Stimulated activated CD8-positive, alpha-beta memory T cell treated with anti-CD3 and anti-CD28 coated beads, Interleukin-2, amount 100 ng/mL, for 1 hour (primary cell): ENCODE measurements at places on chromosomes 2 and 18.

GRCh38 chr2:127857265-127857808 lies 618 bp downstream of the POLR2D start:
- no peak for DNase-seq

DNA sequence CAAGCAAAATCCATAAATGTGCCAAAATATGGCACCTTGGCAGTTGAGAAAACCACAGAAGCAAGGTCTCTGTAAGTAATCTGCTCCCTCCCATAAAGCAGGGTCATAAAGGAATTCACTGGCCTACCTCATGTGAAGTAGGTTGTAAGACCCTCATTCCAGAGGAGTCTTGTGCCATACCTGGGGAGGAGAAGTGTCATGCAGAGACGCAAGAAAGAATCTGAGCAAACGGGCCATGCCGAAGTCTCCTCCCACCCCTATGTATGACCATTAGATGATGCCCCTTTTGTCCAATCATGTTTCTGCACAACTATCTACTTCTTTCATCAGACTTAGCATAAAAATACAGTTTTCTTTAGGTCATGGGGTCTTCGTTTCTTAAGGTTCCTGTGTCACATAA lies 14.6 kb downstream of the NMUR1 start:
- DNase-seq, result no peak

- DNase-seq, result no peak
These were observed 16.7 kb downstream of the IL1F10 start for GRCh38 chr2:113084249-113085000.

- DNase-seq, result no peak
These were observed 24.9 kb upstream of the PID1 start for GRCh38 chr2:229296016-229296415.

- DNase-seq, result no peak
These were observed 113.7 kb downstream of the SPTBN1 start for GRCh38 chr2:54569745-54570301.

DNA sequence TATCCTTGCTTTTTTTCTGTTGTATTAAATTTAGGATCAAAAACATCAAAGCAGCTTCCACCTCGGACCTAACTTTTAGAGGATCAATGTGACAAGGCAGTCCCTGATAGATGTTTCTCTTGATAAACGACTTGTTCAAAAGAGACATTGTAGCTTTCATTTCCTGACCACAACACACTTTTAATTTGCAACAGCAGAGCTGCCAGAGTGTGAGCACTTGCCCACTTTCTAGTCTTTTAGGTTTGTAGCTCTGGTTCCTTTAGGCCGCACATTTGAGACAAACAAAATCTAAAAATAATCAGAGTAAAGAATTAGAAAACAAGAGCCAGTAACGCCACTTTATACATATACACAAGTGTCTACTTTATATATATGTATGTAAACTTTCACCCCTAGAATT lies 3.1 kb downstream of the FIGN start:
- no peak for DNase-seq

DNA sequence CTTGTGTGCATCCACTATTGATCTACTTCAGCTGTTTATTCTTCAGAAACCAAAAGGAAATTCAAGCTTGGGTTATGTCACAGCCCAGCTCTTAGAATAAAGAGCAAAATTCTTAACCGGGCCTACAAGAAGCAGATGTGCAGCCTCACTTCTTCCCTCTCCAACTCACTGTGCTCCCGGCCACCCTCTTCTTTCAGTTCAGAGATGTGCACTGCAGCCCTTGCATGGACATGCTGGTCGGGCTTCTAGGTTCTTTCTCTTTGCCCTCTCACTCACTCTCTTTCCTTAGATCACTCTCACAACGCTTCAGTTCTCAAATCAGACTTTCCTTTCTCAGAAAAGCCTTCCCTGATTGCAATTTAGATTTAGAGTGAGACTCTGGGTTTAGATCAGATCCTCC lies 104.1 kb downstream of the CHN1 start:
- DNase-seq, result no peak

DNA sequence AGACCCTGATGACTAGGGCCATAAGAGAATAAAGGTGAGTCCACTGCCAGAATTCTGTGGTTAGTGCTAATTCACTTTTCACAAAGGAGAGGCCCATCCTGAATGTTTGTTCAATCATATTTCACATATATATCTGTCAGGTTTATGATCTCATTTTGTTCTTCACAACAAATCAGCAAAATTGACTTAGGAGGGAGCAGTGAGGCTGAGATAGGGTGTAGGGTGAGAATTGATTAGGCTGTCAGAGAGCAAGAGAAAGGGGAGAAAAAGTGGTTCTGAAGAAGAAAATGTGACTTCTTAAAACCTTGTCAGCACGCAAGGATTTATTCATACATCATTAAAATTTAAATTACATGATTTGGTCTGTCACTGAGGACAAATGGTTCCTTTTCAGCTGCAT lies 117.7 kb downstream of the FHOD3 start:
- no peak for DNase-seq

DNA sequence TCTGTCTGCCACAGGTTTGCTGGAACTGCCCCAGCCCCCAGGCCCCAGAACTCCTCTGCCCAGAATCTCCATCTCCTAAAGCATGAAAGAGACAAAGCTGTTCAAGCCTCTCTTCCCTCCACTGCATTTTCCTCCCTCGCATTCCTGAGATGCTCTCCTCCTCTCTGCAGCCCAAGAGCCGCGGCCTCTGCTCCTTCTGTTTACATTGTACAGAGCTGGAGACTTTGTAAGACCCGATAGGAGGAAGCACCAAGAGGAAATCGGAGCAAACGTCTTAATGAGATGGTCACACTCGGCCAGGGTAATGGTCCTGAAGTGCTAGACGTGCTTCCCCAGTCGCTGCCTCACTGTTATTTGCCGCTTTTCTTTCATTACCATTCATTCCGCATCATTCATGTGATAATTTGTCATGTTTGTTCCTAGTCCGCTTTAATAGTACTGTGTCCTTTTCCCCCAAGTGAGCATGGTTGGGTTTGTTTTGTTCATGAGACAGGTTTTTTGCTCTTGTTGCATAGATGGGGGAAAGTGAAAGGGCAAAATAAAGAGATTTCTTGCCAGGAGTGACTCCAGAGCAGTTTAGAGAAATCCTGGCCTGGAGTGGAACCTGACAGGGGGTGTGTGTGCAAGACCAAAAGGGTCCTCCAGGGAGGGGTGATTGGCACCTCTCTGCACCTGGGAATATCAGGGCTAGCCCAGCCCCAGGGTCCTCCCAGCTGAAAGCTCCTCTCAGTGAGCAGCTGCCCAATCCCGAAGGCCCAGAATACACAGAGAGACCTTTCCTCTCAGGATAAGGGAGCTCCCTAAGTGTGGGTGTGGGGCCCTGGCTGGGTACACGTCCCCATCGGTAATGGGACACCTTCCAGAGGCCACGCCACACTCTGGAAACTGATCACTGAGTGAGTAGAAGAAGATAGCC lies 44.9 kb upstream of the ID2 start:
- DNase-seq, result no peak

GRCh38 chr2:101253013-101253702 lies 472 bp downstream of the CNOT11 start:
- peak; percentile 60 for DNase-seq

DNA sequence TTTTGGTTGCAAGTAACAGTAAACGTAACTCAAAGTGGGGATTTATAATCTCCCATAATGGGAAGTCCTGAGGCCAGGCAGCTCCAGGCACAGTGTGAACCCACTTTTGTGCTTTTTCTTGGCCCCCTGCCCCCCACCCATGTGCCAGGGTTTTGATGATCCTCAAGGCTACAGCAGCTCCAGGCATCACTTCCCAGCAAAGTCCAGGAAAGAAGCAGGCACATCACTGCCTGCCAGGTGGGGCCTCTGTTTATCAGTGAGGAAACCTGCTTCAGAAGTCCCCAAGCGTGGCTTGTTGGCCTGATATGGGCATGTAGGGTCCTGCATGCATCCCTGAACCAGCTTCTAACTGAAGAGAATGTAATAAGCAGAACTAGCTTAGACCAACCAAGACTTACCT lies 299.2 kb upstream of the SKOR2 start:
- no peak for DNase-seq

DNA sequence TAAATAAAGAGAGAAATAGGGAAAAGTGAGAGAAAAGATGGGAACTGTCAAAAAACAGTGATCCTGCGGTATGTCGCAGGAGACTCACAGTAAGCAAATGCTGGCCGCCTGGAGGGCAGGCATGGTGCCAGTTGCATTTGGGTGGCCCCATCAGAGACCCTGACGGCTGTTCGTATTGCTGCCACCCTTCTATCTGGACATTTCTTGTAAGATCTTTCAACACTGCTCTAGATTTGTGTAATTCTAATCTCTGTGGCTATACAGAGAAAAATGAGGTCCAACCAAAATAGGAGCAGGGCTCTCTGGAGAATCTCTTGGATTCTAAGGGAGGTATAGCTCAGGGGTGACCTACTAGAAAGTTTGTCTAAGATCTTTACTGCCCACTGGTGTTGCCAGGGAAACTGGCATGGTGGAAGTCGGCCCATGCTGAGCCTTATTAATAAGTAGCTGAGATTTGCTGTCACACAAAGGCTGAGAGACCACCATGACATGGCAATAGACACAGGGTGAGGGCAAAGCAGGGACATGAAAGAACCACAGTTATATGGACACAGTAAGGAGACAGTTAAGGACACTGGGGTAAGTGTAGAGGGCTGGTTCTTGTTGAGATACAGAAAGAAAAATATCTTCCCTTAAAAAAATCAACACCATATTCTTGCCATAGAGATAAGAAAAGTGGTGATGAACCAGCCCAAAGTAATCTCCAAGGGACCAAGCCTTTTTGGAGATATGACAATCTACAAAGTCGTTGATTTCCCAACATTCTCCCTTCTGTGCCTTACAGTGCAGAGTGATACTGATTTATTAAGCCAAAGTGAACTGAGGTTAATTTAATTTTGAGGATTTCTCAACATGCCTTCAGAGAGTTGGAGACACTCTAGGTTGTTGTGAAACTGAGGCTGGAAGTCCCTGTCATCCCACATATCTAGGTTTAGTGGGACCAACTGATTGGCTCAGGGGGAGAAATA lies 26.4 kb upstream of the FZD7 start:
- no peak for DNase-seq

- DNase-seq, result no peak
These were observed 31.2 kb upstream of the TBR1 start for GRCh38 chr2:161384864-161385263.

- no peak for DNase-seq
These were observed 1.6 kb downstream of the OSR1 start for GRCh38 chr2:19356545-19357401.

DNA sequence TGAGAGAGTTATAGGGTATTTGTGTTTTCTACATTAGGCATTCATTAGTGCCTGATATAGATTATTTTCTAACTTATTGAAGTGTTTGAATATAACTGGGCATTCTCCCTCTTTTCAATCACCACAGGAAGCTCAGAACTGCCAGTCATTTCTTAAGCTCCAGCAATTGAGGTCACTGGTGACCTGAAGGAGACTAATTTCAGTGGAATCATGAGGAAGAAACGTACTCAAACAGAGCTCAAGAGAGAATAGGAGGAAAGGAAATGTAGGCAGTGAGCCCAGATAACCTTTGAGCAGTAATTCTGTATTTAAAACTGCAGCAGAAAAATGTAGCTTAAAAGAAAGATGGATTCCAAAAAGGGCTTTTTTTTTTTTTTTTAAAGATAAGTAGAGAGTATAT lies 1035.5 kb downstream of the SOCS6 start:
- no peak for DNase-seq

GRCh38 chr18:11957636-11958035 lies 23.7 kb upstream of the IMPA2 start:
- no peak for DNase-seq

DNA sequence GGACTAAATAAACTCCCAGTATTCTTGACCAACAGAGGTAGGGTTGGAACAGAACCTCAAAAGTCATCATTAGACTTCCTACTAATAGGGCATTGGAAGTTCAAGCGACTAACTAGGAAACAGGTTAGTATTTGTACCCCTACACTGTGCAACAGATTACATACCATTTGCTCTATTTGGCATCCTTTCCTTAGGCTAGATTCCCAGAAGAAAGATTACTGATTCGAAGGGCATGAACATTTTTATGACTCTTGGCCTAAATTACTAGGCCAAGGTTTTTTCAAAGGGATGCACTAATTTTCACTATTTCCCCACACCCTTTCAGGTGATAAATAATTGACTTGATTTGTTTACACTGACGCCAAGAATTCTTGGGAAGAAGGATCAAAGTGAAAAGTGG lies 104.8 kb upstream of the CYP1B1 start:
- DNase-seq, result no peak

DNA sequence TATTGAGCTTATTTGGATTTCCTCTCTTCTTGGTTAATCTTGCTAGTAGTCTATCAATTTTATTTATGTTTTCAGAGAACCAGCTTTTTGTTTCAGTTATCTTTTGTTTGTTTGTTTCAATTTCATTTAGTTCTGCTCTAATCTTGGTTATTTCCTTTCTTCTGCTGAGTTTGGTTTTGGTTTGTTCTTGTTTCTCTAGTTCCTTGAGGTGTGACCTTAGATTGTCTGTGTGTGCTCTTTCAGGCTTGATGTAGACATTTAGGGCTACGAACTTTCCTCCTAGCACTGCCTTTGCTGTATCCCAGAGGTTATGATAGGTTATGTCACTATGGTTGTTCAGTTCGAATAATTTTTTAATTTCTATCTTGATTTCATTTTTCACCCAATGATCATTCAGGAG lies 141.6 kb downstream of the ZNF236 start:
- no peak for DNase-seq

GRCh38 chr18:32908424-32908805 lies 135.6 kb upstream of the KLHL14 start:
- no peak for DNase-seq

- DNase-seq, result no peak
These were observed 183.7 kb upstream of the LHCGR start for GRCh38 chr2:48939232-48939631.

DNA sequence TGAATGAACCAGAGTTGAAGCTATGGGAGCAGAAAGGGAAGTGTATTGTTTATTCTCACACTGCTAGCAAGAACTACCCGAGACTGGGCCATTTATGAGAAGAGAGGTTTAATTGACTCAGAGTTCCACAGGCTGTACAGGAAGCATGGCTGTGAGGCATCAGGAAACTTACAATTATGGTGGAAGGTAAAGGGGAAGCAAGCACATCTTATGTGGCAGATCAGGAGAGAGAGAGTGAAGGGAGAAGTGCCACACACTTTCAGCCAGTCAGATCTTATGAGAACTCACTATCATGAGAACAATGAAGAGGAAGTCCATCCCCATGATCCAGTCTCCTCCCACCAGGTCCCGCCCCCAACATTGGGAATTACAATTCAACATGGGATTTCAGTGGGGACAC lies 383.2 kb upstream of the SLC14A2 start:
- DNase-seq, result no peak

GRCh38 chr2:29238497-29238896 lies 123.3 kb downstream of the CLIP4 start:
- no peak for DNase-seq

- no peak for DNase-seq
These were observed at the start of gene PLEK for GRCh38 chr2:68365087-68365486. TSS of gene PLEK (plus strand) at chr2:68365282. CDS start at chr2:68365352, 70 bp downstream.

GRCh38 chr18:3706279-3707097 lies 256.5 kb downstream of the TGIF1 start:
- DNase-seq, result no peak

- DNase-seq, result no peak
These were observed 69.2 kb downstream of the RFTN2 start for GRCh38 chr2:197606180-197606579.

- DNase-seq, result no peak
These were observed 47.4 kb downstream of the FSIP2 start for GRCh38 chr2:185785851-185786473.

- no peak for DNase-seq
These were observed 181.7 kb upstream of the ETAA1 start for GRCh38 chr2:67215214-67216055.
